ENCODE measurements at places on chromosomes 5 and 9.

GRCh38 chr9:116390303-116391228 lies 237.0 kb downstream of the PAPPA start:
- no peak for DNase-seq

- DNase-seq: no peak
Measured at GRCh38 chr5:21070858-21071257, 1082.9 kb upstream of the CDH18 start.

DNA sequence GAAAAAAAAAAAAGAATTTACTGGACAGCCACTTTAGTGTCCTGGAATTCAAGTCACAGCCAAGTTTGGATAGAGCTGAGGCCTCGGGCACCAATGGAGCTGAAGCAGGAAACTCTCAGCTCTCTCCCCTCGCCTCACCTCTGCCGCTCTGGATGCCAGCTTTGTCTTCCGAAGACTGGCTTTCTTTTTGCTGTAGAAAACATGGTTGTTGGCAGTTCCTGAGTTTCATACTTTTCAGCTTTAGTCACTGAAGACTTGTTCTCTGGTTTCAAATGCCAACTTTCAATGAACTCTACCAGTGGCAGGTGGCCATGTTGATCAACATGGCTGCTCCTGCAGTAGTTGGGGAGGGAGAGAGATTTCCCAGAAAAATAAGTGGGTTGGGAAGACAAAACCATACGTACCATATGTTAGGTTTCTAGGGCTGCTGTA lies 142.2 kb downstream of the SNX18 start:
- DNase-seq: no peak

GRCh38 chr5:72015103-72015548 lies 92.1 kb upstream of the MAP1B start:
- DNase-seq: no peak

- no peak for DNase-seq
Measured at GRCh38 chr9:34520096-34520495, 2.7 kb downstream of the ENHO start.

DNA sequence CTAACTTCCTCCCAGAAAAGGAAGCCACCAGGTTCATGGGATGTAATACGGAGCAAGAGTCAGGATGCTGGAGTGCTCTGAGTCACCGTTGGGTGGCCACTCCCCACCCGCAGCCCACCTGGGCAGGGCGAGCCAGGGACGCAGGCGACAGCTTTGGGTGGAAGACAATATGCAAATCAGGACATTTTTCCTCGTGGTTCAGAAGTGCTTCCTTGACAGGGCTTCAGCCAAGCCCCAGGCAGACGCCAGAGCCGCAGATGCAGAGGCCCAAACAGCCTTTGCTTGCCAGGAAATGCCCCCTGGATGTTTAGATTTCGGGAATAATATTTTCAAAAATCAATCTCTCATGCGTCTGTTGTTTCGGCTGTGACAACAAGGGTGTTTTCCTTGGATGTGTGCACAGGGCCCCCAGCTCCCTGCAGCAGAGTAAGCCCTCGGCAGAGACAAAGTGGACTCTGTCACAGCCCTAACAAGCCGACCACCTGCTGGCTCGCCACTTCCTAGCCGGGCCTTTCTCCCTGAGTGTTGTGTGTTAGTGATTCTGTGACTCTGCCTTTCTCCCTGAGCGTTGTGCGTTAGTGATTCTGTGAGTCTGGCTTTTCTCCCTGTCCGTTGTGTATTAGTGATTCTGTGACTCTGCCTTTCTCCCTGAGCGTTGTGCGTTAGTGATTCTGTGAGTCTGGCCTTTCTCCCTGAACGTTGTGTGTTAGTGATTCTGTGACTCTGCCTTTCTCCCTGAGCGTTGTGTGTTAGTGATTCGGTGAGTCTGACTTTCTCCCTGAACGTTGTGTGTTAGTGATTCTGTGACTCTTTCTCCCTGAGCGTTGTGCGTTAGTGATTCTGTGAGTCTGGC lies 11.8 kb upstream of the SLC9A3 start:
- no peak for DNase-seq

DNA sequence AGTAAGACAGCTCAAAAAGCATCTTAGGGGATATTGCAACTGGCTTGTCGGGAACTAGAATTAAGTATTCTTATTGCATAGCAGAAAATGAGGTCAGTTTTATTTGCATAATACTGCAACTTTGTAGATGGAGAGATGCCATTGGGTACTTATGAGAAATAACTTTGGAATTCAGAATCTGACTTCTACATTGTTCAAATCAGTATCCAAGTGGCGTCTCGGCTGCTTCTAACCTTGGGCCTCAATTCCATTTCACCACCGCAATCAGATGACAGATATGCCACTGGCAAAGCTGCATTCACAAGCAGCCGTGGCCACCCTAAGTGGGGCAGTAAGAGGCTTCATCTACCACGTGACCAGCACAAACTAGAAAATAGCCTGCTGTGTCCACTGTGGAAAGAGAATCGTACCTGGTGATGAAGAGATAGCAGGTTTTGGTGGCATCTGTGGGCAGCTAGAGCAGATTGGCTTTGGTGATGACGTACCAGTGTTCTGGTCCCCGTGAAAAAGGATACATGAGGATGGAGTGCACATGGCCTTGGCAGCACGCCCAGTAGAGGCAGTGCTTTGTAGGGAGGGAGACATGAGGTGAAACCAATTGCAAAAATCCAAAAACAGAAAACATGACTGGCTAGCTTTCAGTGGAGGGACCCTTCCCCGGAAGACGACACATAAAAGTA lies 116.6 kb downstream of the KLHL3 start:
- no peak for DNase-seq

DNA sequence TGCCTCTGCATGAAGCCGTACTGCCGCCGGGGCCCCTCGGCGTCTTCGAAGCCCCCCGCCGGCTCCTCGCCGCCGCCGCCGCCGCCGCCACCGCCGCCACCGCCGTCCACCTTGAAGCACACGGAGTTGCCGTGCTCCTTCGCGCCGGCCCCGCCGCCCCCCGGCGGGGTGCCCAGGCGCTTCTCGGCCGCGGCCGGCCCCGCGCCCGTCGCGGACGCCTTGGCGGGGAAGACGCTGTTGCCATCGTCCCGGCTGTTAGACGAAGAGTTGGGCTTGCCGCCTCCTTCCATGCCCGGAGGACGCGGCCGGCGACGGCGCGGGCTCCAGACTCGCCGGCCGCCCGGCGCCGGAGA lies 400 bp downstream of the HCN1 start:
- DNase-seq: no peak

DNA sequence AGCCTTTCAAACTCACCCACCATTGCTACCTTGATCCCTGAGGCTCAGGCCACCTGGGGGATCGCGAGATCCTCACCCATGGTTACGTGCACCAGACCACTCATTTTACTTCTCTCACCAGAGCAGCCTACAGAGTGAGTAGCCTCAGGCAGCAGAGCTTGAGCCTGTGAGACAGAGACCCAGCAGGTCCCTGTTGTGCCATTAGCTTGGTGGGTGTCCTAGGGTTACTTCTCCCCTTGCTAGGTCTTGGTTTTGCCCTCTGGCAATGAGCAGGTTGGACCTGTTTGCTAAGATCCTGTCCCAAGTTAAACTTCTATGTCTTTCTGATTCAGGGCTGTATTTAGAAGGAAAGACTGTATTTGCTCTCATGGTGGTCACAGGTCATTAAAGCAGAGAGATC lies 21.8 kb downstream of the WHRN start:
- no peak for DNase-seq

DNA sequence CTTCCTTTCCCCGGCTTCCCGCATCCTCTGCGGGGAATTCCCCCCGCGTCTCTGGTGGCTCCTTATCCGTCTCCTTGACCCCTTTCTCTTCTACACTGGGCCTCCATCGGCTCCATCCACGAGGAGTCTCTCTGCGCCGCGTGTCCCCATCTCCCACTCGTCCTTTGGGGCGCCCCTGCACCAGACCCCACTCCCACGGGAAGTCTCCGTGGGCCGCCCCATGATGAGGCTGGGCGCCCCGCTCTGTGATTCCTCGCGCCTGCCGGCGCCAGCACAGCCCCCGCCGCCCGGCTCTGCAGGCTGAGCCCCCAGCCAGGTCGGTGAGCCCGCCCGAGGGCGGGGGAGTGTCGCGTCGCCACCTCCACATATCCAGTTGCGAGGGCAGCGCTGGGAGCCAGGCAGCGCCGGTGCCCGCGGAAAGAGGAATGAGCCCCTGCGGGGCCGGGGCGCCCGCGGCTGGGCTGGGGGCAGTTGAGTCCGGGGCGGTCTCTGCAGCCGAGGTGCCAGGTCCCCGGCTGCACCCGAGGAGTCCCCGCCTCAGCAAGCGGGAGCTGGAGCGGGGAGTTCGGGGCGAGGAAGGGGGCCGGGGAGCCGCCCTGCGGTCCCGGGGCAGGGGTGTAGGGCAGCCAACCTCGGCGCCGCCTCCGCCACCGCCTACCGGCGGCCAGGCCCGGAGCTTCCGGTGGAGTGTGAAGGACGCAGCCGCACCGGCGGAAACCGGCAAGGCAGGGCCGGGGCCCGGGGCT lies 2.1 kb upstream of the TRAF1 start:
- DNase-seq: peak; percentile 72

DNA sequence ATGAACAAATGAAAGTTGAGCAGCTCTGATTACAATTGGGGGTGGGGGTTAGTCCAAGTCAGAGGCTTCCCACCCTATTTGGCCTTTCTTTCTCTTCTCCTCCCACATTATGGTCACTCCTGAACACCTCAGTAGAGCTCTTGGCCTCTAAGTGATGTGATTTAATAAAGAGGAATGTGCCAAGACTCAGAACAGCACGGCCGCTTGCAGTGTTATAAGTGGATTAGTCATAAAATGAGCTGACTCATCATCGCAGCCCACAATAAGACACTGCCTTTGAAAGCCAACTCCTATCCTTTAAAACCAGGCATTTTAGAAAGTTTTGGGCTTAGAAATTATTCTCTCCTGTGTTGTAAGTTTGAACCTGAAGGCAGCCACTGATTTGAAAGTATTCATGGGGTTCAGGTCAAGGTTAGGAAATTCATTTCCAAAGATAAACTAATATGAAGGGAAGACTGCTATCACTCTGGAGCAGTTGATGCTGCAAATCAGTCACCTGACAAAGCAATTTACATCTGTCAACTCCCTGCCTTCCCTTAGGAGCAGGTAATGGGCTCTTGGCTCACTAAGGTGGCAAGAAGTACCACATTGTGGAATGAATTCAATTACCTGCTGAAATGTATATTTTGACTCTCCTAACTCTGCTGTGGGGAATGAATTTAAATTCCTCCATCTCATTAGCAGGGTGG lies 283.6 kb upstream of the NMUR2 start:
- DNase-seq: no peak

Data from activated CD4-positive, alpha-beta T cell treated with anti-CD3 and anti-CD28 coated beads, Interleukin-2, amount 50 U/mL, for 1 hour (primary cell).